ENCODE measurements at places on chromosomes 12 and 14.

- no peak for DNase-seq
Observed at GRCh38 chr12:105998561-105998960, 140.2 kb downstream of the NUAK1 start.

- DNase-seq = no peak
Observed at GRCh38 chr14:69468949-69469348, 15.6 kb upstream of the PLEKHD1 start.

DNA sequence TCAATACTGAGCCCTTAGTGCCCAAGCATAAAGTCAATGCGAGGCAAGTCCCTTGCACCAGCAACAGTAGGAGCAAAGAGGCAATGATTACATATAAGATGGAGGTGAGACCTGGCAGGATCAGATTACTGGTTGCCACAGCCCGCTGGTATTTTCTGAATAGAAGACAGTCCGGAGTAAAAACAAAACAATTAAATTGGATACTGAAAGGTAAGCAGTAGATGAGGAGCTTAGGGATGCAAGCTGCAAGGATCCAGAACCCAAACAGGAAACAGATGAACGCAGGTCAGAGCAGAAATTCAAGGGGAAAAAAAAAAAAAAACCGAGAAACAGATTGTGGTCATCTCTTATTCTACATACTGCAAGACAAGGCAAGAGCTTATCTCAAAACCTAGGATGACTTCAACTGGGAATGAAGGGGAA lies 119.6 kb downstream of the MED13L start:
- no peak for DNase-seq

DNA sequence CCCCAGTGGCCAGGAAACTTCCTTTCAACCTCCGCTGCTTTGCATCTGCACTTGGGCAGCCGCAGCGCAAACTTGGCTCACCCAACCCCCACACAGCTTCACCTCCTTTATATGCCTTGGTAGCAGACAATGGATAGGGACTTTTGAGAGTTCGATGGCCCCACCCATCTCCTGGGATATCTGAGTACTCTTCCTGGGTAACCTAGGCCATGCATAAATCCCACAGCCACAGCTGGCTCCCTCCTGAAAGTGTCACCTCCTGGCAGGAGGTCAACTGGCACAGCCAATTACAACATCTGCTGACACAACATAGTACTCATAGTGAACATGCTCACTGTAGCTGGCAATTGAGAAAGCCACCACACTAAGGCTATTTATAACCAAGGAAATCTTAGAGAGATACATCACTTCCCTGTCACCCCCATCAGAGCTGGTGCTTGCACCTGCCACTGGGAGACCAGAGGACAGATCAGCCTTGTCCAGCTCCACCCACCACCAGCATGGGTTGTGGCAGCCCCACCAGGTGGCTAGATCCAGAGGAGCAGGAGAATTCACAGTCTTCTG lies 410.0 kb downstream of the SYT1 start:
- no peak for DNase-seq

GRCh38 chr14:51521764-51522163 lies 129.9 kb upstream of the FRMD6 start:
- no peak for DNase-seq

- no peak for DNase-seq
Observed at GRCh38 chr12:11584221-11584855, 65.1 kb upstream of the ETV6 start.

GRCh38 chr12:103422746-103423515 lies 72.8 kb downstream of the C12orf42 start:
- DNase-seq = no peak

GRCh38 chr12:131218923-131219669 lies 265.4 kb downstream of the ADGRD1 start:
- no peak for DNase-seq

DNA sequence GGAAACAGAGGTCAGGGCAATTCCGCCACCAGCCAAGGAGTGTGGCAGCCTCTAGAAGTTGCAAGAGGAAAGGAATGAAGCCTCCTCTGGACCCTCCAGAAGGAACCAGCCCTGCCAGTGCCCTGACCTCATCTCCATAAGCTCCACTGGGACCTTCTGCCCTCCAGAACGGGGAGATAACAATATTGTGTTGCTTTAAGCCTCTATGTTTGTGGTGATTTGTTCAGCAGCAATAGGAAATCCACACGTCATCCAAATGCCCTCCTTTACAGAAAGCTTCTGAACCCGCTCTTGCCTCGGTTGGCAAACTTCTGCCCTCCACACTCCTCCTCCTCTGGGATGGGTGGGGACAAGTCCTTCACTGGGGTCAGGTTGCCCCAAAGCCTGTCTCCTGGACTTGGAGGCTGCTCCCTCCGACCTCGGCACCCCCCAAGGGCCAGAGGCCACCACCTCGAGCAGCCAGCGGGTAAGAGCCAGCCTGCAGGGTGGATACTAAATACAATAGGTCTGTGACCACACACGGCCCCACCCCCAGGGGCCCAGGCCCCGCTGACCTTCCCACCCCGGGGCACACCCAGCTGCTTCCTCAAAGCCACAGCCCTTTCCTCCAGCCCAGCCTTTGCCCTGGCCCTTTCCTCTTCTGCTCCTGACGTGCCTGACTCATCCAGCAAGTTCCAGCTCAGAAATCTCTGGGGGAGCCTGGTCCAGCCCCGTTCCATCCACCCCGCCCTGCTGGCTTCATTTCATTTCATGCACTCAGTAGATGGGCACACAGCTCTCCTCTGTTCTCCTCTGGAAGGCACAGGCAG lies 58.7 kb upstream of the NCOR2 start:
- DNase-seq = no peak

GRCh38 chr14:97942921-97943320 lies 1145.7 kb downstream of the VRK1 start:
- no peak for DNase-seq

DNA sequence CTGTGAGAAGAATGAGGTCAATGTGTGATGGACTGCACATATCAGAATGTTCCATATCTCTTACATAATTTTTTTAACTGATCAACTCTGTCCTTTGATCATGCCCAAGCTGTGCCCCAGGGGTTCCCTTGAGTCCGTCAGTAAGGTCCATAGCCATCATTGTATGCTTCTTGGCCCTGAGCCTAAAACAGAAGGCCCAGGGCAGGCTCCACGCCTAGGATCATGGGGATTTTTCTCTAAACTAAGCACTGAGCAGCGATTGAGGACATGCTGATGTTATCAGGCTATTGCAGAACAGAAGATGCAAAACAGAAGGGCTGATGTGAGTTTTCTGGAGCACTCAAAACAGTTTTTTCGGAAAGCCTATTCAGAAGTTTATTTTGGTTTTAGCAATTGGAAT lies 20.9 kb downstream of the RNASE9 start:
- DNase-seq = no peak

DNA sequence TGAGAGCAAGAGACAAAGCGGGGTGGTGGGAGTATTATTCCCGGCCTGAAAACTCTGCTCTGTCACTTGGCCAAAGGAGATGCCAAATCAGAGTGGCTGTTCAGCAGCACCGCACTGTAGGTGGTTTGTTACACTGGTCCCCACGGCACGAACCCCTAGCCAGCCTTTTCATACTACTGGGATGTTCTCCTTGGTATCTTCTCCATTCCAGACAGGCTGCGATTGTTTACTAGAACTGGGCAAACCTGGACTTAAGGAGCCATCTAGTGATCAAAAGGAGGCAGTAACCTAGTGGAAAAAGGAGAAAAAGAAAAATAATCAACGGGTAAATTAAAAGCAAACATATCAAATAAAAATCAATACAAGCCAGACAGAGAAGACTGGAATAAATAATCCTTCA lies 58.9 kb upstream of the TMTC2 start:
- DNase-seq = no peak

GRCh38 chr12:12069821-12070548 lies 754 bp upstream of the BCL2L14 start:
- DNase-seq = no peak

GRCh38 chr12:64538121-64538520 lies 72.2 kb upstream of the RASSF3 start:
- DNase-seq = no peak

DNA sequence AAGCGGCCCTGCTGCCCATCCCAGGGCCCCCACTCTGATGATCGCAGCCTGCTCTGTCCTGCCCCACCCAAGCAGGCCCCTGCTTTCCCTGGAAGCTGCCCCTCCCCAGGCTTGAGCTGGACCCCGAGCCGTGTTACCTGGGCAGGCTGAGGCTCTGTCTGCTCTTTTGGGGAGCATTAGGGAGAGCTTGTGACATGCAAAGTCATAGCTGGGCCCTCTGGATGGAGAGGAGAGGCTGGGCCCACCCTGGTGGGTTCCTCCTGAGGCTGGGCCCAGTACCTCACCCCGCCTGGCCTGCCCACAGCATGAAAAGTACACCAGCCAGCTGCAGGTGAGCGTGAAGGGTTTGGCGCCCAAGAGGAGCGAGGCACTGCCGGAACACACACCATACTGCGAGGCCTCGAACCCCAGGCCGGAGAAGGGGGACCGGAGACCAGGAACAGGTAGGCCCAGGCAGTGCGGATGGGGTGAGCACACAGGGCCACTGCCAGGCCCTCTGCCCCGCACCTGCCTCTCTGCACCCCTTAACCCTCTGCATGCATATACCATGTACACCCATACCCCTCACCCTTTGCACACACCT lies 15.0 kb downstream of the CEP170B start:
- no peak for DNase-seq

- DNase-seq = no peak
Observed at GRCh38 chr12:117417004-117417403, 55.6 kb upstream of the NOS1 start.

GRCh38 chr12:90939382-90939781 lies 15.6 kb downstream of the CCER1 start:
- DNase-seq = no peak

DNA sequence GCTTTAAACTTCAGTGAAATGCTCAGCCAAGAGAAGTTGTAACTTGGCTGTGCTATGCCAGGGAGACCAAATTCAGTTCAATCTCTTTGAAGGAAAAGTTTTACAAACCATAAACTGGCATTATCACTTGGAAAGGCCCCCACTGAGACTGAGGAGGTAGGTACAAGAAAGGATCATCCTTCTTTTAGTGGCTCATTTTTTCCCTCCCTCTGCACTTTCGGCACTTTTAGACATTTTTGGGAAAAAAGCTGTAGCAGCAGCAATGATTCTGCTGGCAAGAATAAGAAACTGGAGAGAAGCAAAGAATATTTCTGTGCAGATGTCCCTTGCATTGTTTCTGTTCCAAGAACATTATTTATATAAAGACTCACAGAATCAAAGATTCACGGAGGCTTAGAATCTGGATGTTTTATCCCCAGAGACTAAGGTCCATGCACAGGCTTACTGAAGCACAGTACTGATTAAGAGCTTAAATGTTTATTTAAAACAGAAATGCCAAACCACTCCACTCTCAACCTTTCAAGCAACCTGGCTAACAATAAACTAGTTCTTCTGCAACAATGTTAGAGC lies 12.3 kb downstream of the ZC2HC1C start:
- no peak for DNase-seq

DNA sequence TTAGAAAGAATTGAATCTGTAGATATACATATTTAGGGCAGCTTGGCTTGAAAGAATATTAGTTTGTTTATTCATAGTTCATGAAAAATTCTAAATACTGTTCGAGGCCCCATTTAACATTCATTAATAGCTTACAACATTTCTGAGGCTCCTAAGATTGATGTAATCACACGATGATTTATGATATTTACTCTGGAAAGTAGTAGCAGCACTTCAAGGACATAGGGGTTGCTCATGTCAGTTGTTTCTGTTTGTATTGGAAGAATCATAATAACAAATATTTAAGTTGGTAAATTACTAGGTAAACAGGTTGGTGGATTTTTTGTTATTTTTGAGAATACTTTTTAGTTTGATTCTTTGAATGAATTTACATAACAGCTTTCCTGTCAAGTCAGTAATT lies 30.4 kb downstream of the CAND1 start:
- no peak for DNase-seq

- no peak for DNase-seq
Observed at GRCh38 chr12:121538699-121539061, 42.1 kb downstream of the KDM2B start.

- DNase-seq = no peak
Observed at GRCh38 chr12:106276032-106276740, 26.3 kb upstream of the TCP11L2 start.

DNA sequence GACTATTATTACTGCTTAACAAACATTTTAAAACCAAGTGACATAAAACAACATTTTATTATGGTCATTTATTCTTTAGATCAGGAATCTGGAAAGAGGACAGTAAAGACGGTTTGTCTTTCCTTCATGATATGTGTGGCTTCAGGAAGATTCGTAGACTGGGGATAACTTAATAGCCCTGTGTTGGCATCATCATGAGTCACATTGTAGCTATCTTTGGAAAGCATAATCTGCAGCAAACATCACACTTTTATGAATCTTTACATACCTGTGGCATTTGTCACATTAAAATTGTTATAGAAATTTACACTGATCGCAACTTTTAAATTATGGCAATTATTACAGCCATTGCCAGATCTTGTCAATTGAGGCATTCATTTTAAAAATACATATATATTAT lies 397.1 kb downstream of the NOVA1 start:
- DNase-seq = no peak

GRCh38 chr12:94427501-94428381 lies 31.9 kb downstream of the CEP83 start:
- DNase-seq = no peak

DNA sequence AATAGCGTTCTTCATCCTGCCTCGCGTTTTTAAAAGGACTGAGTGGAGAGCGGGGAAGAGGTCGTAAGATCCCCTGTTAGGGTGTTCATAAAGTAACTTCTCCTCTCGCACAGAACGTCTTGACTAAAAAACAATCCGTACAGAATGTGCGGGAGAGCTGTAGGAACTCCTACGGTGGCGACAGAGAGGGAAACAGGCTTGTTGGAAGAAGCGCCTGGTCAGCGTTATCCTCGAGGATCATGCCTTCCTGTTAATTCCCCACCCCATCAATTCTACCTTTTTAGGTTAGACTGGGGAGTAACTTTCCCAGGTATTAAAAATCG lies 399 bp upstream of the WASHC4 start:
- DNase-seq = no peak

- DNase-seq = no peak
Observed at GRCh38 chr12:68851592-68852306, 43.8 kb downstream of the MDM2 start.

DNA sequence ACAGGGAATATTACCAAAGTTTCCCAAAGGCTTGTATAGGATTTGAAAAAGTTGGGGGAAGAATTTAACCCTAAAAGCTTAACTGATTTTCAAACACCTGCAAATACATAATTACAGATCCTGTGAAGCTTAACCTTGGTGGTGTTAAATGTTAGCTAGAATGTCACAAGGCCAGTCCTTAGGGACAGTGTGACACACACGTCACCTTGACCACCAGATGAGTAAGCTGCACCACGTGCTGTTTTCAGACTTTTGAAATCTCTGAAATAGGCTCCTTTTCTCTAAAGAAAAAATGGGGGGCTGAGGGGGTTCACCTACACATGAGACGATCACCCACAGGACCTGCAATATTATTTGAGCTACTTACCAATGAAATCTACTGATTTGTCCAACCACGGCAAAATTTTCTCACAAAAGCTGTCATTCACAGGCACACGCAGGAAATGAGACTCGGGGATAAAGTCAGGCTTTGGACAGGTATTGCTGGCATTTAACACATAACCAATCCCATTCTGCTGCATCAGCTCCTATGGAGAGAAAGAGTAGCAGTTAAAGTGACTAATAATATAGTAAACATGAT lies 75.9 kb downstream of the DUSP16 start:
- DNase-seq = no peak

Measured in stimulated activated effector memory CD8-positive, alpha-beta T cell treated with anti-CD3 and anti-CD28 coated beads, Interleukin-12 subunit alpha, Interleukin-12 subunit beta, amount 100 ng/mL, for 72 hours (primary cell).